ENCODE measurements at places on chromosomes 2 and 18.

DNA sequence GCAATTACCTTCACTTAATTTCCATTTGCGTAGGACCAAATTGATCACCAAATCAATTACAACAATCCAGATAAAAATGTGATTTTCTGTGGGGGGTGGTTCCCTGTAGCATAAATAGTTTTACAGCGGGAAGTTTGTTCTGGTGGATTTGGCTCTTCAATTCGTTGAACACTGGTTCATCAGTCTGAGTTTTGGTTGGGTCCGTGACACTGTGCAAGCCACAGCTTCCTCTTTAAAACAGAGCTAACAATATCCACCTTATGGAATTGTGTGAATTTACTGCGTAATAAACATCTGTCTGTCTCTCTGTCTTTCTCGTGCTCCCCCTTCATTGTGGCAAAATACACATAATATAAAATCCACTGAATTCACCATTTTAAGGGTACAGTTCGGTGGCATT, 310.8 kb downstream of the TGIF1 start:
- DNase-seq = no peak

DNA sequence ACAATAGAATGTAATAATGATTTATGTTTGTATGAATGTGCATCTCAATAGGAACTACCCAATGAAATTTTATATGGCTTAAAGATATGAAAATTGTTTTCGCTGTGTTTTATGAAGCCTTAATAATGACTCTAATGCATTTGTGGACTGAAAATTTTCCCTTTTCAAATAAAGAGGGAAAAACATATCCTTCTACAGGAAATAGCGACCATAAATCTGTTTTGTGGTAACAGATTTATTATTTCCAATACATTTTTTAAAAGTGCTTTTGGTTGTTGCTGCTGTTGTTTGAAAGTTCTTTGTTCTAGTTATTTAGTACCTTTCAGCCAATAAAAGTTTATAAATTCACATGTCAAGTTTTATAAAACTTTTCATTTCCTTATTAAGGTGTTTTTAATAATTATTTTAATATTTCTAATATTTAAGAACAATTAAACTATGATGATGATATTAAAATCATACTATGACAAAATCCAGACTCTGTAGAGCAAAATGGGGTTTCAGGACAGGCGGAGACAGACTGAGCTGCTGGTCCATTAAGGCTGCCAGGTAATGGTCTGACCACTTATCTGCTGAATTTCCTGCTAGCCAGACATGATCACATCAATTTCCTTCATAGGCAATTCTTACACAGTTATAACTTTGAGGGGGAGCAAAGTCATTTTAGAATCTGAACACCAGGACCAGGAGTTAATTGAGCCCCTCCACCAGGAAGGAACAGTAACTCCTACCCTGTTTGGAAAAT, 65.7 kb upstream of the NEUROD1 start:
- DNase-seq = no peak

- no peak for DNase-seq
Measured at GRCh38 chr2:173291412-173291811, 63.3 kb upstream of the CDCA7 start.

GRCh38 chr18:45588376-45589355, 26.6 kb upstream of the SLC14A2 start:
- no peak for DNase-seq

- DNase-seq = no peak
Measured at GRCh38 chr18:35032113-35032512, 9.1 kb upstream of the MAPRE2 start.

Data from Panc1 (cell line).